ENCODE measurements at places on chromosomes 16 and 17.
A peak's percentile ranks its signal among the peaks of the same experiment; 100 is the strongest.

GRCh38 chr17:31269578-31269983 is 27.5 kb downstream of the OMG start:
- DNase-seq: peak; percentile 12

DNA sequence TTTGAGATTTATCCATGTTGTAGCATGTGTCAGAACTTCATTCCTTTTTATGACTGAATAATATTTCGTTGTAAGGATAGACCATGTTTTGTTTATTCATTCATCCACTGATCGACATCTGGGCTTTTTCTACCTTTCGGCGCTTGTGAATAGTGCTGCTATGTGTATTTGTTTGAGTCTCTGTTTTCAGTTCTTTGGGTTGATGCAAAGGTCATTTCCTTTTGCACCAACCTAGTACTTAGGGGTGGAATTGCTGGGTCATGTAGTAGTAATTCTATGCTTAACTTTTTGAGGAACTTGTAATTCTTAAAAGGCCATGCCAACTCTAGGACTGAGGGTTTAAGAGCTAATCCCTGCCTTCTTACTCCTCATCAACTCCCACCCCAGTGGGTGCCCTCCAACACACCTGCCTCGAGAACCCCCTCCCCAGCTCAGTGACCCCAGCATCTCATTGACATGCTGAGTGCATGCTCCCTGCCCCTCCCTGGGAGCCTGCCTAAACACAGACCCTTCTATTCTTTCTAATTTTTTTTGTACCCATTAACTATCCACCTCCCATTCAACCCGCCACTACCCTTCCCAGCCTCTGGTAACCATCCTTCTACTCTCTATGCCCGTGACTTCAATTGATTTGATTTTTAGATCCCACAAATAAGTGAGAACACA is 51.2 kb downstream of the ABAT start:
- DNase-seq: no peak

DNA sequence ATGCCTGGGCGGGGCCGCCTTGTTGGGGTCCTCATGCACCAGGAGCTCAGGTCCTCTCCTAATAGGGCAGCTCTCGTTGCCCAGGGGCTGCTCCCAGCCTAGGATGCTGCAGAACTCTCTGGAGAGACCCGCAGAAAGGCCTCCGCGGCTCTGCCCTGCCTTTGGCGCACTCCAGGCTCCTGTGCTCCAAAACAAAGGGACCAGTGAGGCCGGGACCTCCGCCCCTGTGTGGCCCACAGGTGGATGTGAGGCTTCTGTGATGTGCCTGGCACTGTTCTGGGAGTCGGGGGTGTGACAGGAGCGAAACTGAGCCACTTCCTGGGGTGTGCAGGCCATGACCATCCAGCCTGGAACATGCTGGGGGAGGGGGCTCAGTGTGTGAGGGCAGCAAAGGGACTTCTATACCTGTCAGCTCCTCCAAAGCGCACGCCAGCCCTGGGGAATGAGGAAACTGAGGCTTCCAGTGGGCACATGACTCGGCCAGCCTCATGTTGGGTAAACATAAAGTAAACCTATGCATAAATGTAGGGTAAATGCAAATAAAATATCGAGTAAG is 153.2 kb downstream of the IRF8 start:
- DNase-seq: peak; percentile 4

DNA sequence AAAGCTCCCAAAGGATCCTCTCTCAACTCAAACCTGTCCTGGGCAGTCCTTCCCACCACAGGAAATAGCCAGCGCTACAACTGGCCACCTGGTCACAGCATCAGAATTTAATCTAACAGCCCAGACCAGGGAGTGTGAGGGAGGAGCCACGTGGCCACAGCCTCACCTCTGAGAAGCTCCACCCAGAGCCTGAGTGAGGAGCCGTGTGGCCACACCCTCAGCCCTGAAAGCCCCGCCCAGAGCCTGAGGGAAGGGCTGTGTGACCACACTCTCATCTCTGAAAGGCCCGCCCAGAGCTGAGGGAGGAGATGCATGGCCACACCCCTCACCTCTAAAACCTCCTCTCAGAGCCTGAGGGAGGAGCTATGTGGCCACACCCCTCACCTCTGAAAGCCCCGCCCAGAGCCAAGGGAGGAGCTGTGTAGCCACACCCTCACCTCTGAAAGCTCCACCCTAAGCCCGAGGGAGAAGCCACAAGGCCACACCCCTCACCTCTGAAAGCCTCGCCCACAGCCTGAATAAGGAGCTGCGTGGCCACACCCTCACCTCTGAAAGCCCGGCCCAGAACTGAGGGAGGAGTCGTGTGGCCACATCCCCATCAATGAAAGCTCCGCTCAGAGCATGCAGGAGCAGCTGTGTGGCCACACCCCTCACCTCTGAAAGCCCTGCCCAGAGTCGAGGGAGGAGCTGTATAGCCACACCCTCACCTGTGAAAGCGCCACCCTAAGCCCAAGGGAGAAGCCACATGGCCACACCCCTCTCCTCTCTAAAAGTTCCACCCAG is 28.6 kb downstream of the SLC38A8 start:
- peak; percentile 54 for DNase-seq

GRCh38 chr17:81684442-81684911 is 666 bp downstream of the HGS start:
- DNase-seq: no peak

- DNase-seq: peak; percentile 84
Measured at GRCh38 chr17:31425282-31426040, 34.0 kb downstream of the RAB11FIP4 start.

GRCh38 chr17:27526604-27527002 is 70.4 kb downstream of the KSR1 start:
- DNase-seq: no peak

GRCh38 chr17:21278450-21279197 is 5.9 kb upstream of the MAP2K3 start:
- DNase-seq: no peak
